HFFc6 (cell line): ENCODE measurements at places on chromosomes 4 and X. TPM values are rescaled to one million over a fixed set of nuclear protein-coding genes. Genes with fewer than 3 reads are reported as not detected.

The FHIP1A gene
- 0.73 and 0.77 TPM in 2 replicates for total RNA-seq

The SH3BP2 gene
- total RNA-seq = 19.8 to 27.7 TPM (median 25.2 TPM) in 3 replicates

The BEND4 gene
- total RNA-seq = not detected in 3 replicates

The GAGE2A gene
- total RNA-seq = not detected in 3 replicates

The MAGEA2B gene
- not detected in 3 replicates for total RNA-seq

The KDM5C gene
- 57.9 to 61.8 TPM (median 58.2 TPM) in 3 replicates for total RNA-seq

The VSIG1 gene
- not detected in 3 replicates for total RNA-seq

The NKX6-1 gene
- total RNA-seq = not detected in 3 replicates

The TMSB15B gene
- total RNA-seq = 2.1 to 5.1 TPM (median 4.1 TPM) in 3 replicates

The BTC gene
- total RNA-seq = not detected in 3 replicates
